AG10803 (cell line): ENCODE measurements at places on chromosomes 1 and 21.

- DNase-seq = no peak
These were observed 93.4 kb downstream of the BCAR3 start for GRCh38 chr1:93588206-93588605.

GRCh38 chr1:247228133-247228532 is 27.7 kb upstream of the VN1R5 start:
- DNase-seq = peak; percentile 9

DNA sequence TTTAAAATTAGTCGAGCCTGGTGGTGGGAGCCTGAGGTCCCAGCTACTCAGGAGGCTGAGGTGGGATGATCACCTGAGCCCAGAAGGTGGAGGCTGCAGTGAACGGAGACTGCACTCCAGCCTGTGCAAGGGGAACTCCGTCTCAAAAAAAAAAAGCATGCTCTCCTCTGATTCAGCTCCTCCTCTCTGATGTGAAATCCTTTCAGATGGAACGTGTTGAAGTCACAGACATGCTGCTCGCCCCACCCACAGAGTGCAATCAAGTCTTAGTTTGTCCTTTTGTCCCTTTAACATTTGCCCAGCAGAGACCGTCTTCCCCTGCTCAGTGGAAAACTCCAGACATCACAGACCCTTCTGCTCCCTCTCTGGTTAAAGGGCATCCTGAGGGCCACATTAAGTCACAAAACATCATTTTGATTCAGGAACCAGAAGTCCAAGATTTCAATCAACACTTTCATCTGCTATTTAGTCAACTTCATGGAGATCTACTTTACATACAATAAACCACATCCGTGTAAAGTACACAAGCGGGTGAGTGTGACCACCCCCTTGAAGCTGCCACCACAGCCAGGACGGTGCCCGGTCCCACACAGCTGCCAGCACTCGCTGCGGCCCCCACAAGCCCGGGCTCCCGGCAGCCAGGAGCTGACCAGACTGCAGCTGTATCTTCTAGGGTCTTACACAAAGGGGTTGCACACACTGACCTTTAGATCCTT is 18.9 kb upstream of the RNF223 start:
- no peak for DNase-seq

GRCh38 chr1:9759939-9760338 is 63.8 kb downstream of the CLSTN1 start:
- no peak for DNase-seq

DNA sequence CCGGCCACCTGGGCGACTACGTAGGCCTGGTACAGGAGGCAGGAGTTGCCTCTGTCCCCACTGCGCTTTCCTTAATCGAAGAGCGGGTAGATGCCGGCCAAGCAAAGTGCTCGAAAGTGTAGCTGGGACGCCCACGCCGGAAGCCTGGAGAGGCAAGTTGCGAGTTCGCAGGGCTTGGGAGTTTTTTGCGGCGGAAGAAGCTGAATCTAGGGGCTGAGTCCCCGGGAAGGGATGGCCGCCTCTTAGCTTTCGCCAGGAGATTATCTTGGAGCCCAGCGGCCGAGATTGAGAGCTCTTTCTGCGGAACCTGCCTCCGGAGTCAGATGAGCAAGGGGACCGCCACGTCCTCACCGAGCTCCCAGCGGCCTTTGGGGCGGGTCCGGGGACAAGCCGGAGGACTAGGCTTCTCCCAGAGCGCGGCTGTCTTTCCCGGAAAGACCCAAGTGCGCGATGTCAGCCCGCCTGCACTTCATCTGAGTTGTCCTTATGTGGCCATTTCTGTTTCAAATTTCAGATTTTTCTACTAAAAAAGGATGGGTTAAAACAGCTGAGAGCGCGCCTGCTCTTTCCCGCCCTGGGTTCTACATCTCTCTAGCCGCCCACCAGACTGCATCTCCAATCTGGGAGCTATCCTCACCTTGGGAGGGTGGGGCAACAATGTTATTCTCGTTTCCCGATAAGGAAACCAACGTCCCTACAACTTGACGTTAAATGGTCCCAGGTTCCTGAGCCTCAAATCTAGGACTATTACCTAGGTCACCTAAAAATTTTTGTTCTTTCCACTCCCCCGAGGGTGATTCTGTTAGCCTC is 12.4 kb upstream of the TBX15 start:
- DNase-seq = peak; percentile 17

DNA sequence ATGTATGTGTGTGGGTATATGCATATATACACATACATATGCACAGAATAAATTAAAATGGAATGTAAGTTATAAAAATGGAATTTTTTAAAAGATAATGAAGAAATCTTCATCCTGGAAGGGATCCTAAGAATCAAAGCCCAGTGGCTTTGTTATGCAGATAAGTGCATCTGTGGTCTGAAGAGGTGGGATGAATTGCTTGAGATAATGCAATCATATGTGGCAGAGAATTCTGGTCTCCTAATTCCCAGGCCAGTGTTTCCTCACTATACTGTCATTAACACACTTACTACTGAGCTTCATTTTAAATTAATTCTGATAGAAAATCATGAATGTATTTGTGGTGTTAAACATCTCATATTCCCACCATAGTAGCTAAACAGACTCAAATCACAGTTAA is 86.7 kb upstream of the PRMT6 start:
- DNase-seq = no peak

- DNase-seq = peak; percentile 80
These were observed 47.8 kb upstream of the ECE1 start for GRCh38 chr1:21337928-21338572.
